ENCODE measurements at places on chromosomes 7 and 10.

DNA sequence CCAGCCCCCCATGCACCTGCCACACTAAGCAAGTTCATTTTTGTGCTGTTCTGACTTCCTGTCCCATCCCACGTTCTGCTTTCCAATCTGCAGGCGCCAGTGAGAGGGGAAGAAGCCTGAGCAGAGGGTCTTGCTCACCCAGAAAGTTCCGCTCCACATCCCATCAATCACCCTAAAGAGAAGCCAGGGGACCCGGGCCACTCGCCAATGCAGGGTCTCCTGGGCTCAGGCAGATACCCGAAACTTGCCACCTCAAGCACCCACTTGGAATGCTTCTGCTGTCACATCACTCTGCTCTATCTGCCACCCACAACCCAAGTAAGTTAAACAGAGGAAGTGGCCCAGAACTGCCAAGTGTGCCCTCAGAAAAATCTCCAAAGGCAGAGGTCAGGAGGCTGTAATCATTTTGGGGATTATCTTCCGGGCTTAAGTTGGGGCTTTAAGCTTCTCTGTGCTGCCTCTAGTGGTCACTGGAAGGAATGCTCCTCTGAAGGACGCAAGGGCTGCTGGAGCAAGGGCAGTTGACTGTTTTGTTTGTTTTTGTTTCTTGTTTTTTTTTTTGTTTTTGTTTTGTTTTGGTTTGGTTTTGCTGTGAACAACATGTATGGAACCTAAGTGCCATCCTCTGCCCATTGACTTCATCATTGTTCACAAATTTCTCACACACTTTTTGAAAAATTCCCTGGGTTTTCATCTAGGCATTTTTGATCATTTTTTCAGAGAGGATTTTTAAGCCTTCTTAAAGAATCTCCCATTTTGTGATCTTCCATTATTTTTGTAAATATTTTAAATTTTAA is 25.5 kb downstream of the PRR15 start:
- DNase-seq = peak; percentile 57

- no peak for DNase-seq
Observed at GRCh38 chr10:103394180-103394579, 2.1 kb downstream of the ATP5MK start.

- DNase-seq = no peak
Observed at GRCh38 chr7:143256325-143256724, 6.9 kb upstream of the GSTK1 start.

DNA sequence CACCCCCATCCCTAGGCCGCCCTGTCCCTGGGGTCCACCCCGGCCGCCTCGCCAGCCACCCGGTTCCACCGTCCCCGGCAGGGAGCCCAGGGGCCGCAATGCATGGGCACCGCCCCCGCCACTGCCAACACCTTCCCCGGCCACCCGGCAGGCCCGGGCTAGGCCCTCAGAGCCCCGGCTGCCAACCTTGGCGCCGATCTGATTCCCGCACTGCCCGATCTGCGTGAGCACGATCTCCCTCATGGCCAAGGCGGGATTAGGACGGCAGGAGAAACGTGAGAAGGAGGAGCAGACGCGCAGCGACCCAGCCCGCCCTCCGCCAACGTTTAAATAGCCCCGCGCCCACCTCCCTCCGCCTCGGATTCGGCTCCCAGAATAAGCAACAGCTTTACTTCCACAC is at the start of gene TUBB8:
TSS of gene TUBB8 (minus strand) at position 301 of the 400 bp plus-strand sequence. CDS start at position 243, 58 bp downstream.
- DNase-seq = no peak

DNA sequence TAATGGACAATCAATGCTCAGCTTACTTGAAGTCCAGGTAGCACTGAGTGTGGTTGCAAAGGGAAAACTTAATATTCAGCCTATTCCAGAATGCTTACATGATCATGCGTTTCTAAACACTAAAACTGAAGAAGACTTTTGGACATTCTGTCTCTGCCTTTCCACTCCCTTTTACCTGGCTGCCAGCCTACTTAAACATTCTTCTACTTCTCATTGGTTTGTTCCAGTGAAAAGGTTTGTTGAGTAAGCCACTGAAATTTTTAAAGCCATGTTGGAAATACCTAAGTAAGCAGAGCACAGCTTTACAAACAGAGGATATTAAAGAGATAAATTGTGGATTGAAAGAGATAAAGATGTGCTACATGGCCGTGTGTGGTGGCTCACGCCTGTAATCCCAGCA is 1280.8 kb upstream of the AUTS2 start:
- no peak for DNase-seq

DNA sequence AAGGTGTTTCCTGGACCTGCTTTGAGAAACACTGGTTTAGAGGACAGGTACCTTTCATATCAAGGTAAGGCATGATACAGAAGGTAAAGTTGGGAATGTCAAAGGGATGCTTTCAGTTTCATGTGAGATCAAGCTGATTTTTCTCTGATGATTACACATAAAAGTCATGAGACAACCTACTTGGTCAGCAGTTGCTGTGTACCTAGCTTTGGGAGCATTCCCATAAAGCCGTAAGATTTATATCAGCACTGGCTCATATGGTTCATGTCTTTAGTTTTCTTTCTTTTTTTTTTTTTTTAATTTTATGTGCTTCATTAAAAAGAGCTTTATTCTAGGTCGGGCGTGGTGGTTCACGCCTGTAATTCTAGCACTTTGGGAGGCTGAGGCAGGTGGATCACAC is 265.3 kb upstream of the LRGUK start:
- no peak for DNase-seq

DNA sequence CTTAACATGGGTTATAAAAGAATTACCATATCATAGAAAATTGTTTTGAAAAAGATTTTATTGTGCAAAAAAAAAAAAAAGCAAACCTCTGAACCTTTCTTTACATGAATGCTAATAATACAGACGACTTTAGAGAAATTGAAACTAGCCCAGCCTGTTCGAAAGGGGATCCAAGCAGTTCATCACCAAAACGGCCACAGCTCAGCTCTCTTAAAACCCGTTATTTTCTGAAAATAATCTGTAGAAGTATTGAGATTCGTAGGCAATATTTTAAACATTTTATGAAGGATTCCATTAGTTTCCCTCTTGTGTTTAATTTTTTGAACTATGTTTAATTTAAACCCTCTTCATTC is 9.9 kb upstream of the GSAP start:
- peak; percentile 69 for DNase-seq

DNA sequence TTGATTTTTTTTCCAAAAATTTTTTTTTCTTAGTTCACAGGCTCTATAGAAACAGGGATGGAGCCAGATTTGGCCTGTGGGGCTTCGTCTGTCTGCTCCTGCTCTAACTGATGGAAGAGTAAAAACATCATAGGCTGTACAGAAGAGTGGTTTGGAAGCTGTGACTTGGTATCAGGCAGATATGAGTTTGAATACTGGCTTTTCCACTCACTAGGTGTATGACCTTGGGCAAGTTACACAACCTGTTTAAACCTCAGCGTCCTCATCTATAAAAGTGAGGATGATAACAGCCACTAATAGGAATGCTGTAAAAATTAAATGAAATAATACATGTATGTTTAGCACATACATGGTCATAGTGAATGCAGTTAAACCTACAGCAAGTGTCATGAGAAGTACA is 26.9 kb upstream of the DNAJC1 start:
- no peak for DNase-seq

- DNase-seq = no peak
Observed at GRCh38 chr7:18703685-18704084, 208.1 kb downstream of the HDAC9 start.

DNA sequence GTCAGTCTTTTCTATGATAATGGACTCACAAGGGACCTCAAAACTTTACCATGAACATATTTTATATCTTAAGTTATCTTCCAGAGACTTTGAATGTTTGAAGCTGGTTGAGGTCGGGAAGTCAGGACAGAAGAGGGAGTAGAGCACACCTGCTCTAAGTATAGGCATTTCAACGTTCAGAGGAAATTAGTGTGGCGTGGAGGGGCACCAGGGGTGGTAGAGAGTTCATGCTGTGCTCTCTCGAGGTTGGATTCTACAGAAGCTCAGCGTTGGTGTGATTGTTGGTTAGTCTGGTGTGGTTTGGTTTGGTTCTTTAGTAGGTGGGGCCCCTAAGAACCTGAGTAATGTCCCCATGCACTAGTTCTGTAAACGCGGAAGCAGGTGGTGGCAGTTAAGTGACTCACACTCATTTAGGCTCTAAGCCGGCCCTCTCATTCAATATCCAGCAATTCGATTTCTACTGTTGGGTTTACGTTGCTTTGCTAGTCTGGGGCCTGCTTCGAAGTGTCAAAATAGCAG is 19.8 kb downstream of the CNTNAP2 start:
- no peak for DNase-seq

- no peak for DNase-seq
Observed at GRCh38 chr7:155163696-155164095, 93.6 kb downstream of the HTR5A start.

DNA sequence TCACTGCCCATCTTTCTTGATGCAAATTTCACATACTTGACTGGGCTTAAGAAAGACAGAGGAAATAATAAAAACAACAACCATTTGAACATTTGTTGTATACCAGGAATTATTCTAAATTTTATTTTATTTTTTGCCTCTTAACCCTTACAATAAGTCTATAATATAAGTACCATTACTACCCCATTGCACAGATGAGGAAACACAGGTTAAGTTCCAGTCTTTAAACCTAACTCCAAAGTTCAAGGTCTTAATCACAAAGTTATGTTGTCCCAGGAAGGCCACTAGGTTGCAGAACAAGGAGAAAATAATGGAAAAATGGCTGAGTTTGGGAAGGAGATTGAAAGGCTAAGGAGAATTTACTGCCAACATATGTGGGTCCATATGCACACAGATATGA is 3.5 kb downstream of the FKBP14 start:
- no peak for DNase-seq

GRCh38 chr7:43758029-43758821 is at the start of gene BLVRA:
BLVRA (plus strand) TSS chr7:43758680; CDS start chr7:43771159, 12,479 bp downstream.
- DNase-seq = peak; percentile 72

GRCh38 chr7:64875658-64876406 is 27.2 kb upstream of the ZNF273 start:
- DNase-seq = no peak

- DNase-seq = no peak
Observed at GRCh38 chr10:17176091-17176490, 25.4 kb downstream of the TRDMT1 start.

- DNase-seq = no peak
Observed at GRCh38 chr7:46559194-46559832, 638.2 kb upstream of the IGFBP3 start.

DNA sequence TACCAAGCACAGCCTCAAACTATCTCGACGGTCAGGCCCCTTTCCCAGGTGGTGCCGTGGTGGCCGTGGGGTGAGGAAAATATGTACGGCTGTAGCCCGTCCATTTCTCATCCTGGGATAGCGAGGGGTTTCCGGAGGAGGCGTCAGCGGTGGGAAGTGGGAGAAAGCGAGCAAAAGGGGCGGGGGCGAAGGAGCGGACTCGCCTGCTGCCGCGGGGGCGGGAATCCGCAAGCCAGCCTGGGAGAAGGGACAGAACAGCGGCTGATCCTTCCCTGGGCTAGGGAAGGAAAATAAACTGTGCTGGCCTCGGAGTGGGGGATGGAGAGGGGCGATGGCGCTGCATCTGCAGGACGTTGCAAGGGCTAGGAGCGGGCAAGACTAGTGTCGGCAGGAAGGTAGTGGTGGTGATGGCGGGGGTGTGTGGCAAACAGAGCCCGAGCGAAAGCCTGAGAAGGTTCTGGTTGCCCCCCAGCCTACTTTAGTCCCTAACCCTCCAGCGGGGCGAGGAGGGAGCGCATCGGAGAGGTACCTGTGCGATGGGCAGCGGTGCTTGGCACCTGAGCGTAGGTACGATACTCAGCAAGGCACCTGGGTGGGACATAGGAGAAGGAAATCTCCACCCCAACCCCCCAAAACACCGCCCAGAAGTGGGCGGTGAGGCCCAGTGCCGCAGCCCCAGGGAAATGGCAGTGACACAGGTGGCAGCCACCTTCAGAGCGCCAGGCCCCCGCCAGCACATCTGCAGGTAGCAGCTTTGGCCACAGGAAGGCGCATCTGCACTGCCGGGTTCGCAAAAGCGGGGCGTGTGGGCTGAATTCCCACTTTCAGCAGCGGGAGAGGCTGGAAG is 49.9 kb upstream of the STEAP1B start:
- DNase-seq = peak; percentile 40

DNA sequence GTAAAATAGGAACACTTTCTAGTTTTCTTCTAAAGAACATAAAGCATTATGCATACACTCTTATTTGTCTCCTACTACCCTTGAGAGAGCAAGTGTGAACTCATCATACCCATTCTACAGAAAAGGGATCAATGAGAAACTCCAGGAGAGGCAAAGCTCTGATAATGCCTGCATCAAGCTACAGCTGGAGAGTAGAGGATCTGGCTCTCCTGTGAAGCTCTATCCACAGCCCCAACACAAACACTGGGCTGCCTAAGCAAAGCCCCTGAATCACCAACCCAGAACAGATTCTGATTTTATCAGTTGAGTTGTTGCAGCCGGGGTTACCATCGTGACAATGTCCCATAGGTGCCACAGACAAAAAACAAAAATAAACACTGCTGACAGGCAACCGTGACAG is 74.9 kb downstream of the NUDCD3 start:
- DNase-seq = no peak

- DNase-seq = peak; percentile 87
Observed at GRCh38 chr10:80408242-80409101, at the start of gene PRXL2A. PRXL2A (plus strand) TSS chr10:80408551; CDS start chr10:80420468, 11,917 bp downstream.

DNA sequence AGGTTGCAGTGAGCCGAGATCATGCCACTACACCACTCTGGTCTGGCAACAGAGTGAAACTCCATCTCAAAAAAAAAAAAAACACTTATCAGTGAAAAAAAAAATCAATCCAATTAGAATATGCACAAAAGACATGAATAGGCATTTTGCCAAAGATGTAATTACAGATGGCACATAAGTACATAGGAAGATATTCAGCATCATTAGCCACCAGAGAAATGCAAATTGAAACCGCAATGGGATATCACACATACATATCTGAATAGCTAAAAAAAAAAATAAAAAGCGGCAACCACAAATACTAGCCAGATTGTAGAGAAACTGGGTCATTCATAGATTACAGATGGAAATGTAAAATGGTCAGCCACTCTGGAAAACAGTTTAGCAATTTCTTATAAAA is 1310.8 kb downstream of the XPNPEP1 start:
- DNase-seq = no peak

GRCh38 chr7:150324373-150324961 is 1.1 kb upstream of the ACTR3C start:
- DNase-seq = no peak

- no peak for DNase-seq
Observed at GRCh38 chr7:92934096-92934495, 97.7 kb upstream of the CDK6 start.

GRCh38 chr7:38070718-38071117 is 107.3 kb upstream of the STARD3NL start:
- DNase-seq = peak; percentile 4

Measured in GM12865 (cell line).